Activated CD4-positive, alpha-beta T cell treated with anti-CD3 and anti-CD28 coated beads, Interleukin-10, Interleukin-2, amounts not matched to agents 100 ng/mL and 50 ng/mL, durations not matched to agents 16 hours and 8 hours (primary cell): ENCODE measurements at places on chromosomes 6 and 20.

- DNase-seq = no peak
These were observed 439.4 kb downstream of the PHF3 start for GRCh38 chr6:64074981-64075380.

GRCh38 chr6:43947860-43948259, 177.8 kb downstream of the VEGFA start:
- DNase-seq = no peak

DNA sequence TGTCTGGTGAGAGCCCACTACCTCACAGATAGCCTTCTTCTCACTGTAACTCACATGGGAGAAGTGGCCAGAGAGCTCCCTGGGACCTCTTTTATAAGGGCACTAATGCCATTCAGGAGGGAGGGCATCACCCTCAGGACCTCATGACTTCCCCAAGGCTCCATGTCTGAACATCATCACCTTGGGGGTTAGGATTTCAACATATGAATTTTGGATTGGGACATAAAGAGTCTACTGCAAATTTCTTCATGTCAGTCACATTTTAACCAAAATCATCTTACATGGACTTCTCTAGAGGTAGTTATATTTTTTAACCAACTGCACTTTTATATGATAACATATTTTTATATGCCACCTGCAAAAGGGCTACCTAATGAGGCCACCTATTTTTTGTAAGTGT, 324.7 kb downstream of the PLCB1 start:
- no peak for DNase-seq

GRCh38 chr6:11358904-11359830, 126.7 kb upstream of the NEDD9 start:
- DNase-seq = no peak

DNA sequence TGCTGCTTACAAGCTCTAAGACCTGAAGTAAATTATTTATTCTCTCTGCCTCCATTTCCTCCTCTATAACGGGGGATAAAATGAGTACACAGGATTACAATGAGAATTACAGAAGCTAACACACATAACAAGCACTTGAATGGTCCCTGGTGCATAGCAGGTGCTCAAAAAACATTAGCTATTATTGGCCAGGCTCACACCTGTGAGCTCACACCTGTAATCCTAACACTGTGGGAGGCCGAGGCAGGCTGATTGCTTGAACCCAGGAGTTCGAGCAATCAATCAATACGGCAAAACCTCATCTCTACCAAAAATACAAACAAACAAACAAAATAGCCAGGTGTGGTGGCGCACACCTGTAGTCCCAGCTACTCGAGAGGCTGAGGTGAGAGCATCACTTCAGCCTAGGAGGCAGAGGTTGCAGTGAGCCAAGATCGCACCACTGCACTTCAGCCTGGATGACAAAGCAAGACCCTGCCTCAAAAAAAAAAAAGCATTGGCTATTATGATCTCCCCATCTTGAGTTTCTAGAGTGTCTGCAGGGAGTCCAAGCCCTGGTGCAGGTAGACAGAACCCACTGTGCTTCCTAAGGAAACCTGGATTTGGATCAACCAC, 68.1 kb downstream of the PREX1 start:
- no peak for DNase-seq

DNA sequence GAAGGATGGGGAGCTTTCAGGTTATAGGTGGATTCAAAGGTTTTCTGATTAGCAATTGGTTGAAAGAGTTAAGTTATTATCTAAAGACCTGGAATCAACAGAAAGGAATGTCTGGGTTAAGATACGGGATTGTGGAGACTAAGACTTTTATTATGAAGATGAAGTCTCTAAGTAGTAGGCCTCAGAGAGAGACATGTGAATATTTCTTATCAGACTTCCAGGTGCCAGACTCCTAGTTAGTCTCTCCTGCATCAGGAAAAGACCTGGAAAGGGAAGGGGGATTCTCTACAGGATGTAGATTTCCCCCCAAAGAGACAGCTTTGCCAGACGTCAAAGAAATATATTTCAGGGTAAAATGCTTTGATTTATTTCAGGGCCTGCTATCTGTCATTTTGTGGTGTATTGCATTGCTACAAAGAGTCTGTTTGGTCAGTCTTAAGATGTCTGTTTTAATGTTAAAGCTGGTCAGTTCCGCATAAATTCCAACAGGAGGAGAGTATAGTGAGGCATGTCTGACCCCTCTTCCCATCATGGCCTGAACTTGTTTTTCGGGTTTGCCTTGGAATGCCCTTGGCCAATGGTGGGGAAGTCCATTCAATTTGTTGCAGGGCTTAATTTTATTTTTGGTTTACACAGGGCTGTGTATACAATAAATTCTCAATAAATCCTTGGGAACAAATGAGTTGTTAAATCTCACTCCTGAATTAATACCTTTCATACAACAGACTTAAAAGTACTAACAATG, 103.4 kb upstream of the RALGAPA2 start:
- DNase-seq = no peak

- no peak for DNase-seq
These were observed 6.1 kb upstream of the RWDD1 start for GRCh38 chr6:116564921-116565872.

DNA sequence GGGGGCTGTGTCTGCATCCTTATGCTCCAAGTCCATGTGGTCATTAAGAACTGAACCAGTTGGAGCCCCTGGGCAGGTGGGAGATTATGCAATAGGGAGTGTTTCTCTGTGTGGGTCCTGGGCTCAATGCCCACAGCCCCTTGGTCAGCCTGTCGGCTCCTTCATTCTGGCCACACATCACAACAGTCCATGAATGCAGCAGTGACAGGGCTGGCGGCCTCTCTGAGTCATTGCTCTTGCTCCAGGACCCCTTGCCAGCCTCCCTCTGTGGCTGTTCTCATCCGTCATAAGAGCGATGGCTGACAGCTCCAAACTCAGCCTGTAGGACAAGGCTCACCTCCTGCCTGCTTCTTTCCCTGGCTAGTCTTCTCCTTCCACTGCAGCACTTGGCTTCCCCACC, 609.5 kb upstream of the CDH4 start:
- DNase-seq = no peak

DNA sequence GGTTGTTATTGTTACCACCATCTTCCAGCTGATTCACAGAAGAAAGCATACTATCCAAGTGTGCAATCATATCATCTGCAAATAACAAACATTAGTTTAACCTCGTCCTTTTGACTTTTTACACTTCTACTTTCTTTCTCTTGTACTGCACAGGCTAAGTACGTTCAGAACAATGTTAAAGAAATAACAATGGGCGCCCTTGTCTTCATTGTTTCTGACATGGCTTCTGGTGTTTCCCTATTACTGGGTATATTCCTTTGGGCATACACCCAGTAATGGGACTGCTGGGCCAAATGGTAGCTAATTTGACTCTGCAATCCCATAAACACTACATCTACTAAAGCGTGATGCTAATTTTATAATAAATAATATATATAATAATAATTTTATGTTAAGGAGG, 146.7 kb downstream of the GJA10 start:
- DNase-seq = no peak
